ENCODE measurements at places on chromosomes 3 and 15.

DNA sequence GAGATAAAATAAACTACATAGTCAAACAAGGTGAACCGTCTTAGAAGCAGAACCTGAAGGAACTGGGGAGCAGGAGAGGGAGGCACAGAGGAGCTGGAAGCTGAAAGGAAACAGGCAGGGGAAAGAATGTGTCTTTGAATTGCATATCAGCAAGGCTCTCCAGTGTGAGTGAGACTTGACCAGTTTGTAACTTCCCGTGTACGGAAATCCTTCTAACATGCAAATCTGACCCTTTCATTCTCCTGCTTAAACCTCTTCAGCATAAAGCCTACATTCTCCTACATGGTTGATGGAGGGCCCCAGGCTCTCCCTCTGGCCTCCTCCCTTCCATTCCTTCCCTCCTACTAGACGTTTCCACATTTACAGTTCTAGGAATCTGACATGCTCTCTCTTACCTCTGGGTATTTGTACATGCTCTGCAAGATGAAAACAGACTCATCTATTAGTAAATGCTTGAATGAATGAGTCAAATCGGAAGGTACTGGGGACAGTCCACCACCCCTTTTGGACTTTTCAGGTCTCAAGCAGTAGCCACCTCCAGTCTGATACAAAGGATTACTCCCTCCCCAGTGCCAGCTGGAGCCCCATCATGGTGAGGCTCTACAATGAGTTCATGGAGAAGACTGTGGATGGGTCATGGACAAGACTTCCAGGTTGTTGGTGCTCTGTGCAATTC, 6.1 kb upstream of the SLC25A38 start:
- no peak for DNase-seq

- no peak for DNase-seq
Observed at GRCh38 chr3:111194048-111194447, 122.4 kb downstream of the NECTIN3 start.

GRCh38 chr3:38604246-38604645, 45.2 kb downstream of the SCN5A start:
- DNase-seq = no peak

GRCh38 chr3:13580256-13581023, 31.5 kb downstream of the FBLN2 start:
- DNase-seq = no peak

- DNase-seq = no peak
Observed at GRCh38 chr3:66361356-66361755, 139.5 kb downstream of the LRIG1 start.

DNA sequence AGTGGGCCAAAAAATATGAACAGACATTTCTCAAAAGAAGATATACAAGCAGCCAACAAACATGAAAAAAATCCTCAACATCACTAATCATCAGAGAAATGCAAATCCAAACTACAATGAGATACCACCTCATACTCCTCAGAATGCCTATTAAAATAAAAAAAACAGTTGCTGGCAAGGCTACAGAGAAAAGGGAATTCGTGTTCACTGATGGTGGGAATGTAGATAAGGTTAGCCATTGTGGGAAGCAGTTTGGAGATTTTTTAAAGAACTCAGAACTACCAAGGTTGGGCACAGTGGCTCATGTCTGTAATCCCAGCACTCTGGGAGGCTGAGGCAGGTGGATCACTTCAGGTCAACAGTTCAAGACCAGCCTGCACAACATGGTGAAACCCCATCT, 27.8 kb upstream of the C15orf40 start:
- no peak for DNase-seq

GRCh38 chr3:78831446-78831972, 936.3 kb downstream of the ROBO1 start:
- DNase-seq = no peak

GRCh38 chr3:197513953-197514785, 41.6 kb downstream of the BDH1 start:
- no peak for DNase-seq

- DNase-seq = no peak
Observed at GRCh38 chr3:146598535-146598934, 6.6 kb downstream of the PLSCR5 start.

DNA sequence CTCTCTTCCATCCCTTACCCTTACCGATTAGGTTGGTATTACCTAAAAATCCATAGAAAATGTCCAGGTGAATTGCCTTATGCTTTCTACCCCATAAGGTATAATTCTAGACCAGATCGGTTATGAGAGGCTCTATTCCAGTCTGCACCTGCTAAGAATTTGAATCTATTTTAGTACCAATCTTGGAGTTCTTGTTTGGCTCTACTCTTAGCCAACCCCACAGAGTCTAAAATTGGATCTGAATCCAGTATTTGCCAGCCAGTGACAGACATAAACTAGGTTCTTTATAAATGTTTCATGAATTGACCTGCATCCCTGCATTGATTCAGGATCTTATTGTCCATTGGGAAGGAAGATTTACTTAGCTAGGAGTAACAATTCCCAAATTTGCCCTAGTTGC, 6.5 kb downstream of the KLHL24 start:
- DNase-seq = no peak

- DNase-seq = no peak
Observed at GRCh38 chr3:64552160-64552559, 135.6 kb downstream of the ADAMTS9 start.

- no peak for DNase-seq
Observed at GRCh38 chr3:113438224-113438623, 3.1 kb downstream of the CFAP44 start.

- no peak for DNase-seq
Observed at GRCh38 chr3:171058873-171059603, 32.5 kb upstream of the SLC2A2 start.

GRCh38 chr15:64532521-64533315, 72.3 kb downstream of the ZNF609 start:
- no peak for DNase-seq

GRCh38 chr3:61646851-61647525, 85.6 kb downstream of the PTPRG start:
- no peak for DNase-seq

DNA sequence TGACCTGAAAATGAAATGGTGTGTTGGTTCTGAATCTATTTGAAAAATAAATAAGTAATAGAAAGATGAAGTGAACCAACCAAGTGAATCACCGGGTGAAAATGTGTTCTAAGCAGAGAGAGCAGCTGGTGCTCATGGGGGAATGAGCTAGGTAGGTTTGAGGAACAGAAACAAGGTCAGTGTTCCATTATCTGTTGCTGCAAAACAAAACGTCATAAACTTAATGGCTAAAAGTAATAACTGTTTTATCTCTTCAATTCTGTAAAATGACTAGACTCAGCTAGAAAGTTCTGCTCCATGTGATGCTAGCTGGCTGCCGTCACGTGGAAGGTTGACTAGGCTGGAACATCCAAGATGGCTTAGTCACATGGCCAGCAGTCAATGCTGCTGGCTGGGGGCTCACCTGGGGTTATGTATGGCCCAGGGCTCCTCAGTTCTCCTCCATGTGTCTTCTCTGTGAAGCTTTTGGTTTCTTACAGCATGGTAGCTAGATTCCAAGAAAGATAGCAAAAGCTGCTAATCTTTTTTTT, 13.3 kb upstream of the SH3BP5 start:
- DNase-seq = no peak

- DNase-seq = no peak
Observed at GRCh38 chr3:52109611-52110301, 44.5 kb downstream of the POC1A start.

DNA sequence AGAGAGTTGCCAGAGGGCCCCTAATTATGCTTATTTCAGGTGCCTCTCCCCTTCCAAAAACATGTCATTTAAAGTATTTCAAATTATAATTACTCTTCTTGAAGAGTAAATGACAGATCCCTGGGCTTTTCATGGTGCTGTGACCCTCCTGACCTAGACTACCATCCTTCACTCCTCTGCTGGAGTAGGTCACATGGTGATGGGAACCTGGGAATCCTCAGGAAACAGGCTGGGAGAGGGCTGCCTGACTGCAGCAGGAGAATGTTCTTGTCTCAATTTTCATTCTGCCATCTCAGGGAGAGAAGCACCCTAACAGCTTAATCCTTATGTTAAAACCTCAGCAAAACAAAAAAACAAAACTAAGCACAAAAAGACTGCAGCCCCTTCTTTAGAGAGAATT, 24.6 kb downstream of the PGBD4 start:
- DNase-seq = no peak

GRCh38 chr3:74787011-74787410, 172.6 kb upstream of the CNTN3 start:
- DNase-seq = no peak

GRCh38 chr3:133827136-133827535, 21.5 kb downstream of the SRPRB start:
- DNase-seq = no peak

- no peak for DNase-seq
Observed at GRCh38 chr3:119258915-119259314, 18.2 kb upstream of the B4GALT4 start.

- DNase-seq = no peak
Observed at GRCh38 chr3:177629276-177629675, 432.0 kb upstream of the TBL1XR1 start.

DNA sequence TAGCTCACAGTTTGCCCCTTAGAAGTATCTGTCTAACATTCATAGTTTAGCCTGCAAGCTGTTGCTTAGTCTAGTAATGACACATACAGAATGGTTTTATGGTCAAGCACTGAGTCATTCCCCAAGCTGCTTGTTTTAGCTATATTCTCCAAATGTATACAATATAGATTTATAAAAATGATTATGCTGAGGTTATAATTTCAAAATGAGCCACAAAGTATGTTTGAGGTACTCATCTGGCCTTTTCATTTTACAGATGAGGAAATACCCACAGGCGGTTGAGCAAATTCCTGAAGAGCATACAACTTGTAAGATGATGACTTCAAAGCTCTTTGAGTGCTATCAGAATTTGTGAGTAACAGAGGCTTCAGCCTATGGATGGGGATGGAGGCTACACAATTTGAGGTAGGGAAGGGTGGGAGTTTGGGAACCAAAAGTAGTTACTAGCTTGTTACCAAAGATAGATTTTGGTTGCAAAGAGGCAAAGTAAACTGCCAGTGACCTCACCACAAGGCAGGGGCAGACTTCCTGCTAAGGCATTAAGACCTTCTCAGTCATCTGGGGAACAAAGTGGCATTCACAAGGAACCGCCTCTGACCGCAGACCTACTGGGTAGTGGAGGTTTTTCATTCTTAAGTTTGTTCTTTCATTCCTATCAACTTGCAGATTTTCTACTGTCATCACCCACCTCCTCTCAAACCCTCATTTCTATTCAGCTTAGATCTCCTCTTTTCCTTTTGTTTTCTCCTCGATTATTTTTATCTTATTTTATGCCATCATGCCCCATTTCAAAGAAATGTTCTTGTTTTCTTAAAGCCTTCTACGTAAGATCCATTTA, 257.2 kb upstream of the NECTIN3 start:
- DNase-seq = no peak

DNA sequence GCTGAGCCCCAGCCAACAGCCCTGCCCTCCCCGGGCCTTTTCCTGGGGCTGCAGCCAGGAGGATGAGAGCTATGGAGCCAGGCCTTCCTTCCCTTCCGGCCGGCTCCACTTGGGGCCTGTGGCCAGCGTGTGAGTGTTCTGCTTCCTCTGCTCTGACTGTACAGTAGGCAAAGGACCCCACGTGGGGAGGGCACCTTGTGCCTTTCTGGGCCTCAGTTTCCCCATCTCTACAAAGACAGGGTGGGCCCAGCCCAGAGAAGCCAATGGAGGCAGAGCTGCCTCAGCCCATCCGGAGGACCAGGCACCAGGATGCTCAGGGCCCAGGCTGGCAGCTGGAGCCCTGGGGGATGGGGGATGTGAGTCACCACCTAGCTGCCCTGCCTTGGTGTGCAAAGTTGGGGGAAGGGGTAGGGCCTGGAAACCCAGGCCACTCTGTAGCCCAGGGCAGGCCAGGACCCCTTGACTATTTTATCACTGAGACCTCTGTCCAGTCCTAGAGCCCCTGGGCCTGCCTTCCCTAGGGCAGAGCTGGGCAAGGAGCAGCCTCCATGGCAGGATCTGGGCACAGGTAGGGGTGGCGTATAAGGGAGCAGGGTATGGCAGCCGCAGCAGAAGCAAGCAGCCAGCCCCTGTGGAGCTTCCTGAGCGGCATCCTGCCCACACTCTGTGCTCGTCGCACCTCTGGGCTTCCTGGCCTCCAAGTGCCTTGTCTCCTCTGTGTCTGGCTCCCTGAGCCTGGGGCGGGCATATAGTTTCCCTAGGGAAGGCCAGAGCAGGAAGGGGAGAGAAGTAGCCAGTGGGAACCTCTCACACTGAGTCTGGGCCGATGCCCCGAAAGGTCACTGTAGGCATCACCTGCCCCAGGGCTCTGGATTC, 1.8 kb downstream of the PSTPIP1 start:
- no peak for DNase-seq

DNA sequence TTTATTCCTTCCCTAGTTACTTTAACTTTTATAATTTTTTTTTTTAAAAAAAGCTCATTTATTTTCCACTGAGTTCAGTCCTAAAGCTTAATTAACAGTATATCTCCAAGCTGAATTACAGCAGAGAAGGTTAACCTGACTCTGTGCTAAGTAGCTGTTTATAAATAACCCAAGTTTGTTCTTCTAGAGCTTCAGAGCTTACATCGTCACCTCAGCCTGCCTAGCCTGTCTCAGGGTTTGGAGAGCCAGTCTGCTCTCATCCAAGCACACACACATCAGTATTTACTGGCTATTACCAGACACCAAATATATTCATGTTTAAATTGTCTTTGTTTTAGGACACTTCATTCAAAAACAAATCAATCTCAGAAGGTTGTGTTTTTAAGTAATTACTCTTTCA, 154.9 kb downstream of the CDIN1 start:
- DNase-seq = no peak

DNA sequence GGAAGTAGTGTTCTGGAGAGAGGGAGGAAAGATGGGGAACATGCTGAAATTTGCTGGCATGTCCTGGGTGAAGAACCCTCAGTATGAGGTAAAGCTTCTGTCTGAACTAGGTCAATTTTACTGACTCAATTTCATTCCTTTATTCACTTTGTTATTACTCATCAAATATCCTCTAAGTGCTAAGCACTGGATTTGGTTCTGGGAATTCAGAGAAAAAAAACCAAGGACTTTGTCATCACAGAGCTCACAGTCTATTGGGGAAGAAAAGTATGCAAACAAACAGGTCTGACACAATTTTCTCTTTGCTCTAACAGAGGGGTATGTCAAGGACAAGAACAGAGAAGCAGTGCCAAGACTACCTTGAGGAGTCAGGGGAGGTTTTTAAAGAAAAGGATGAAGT, 68.0 kb downstream of the TFG start:
- no peak for DNase-seq

DNA sequence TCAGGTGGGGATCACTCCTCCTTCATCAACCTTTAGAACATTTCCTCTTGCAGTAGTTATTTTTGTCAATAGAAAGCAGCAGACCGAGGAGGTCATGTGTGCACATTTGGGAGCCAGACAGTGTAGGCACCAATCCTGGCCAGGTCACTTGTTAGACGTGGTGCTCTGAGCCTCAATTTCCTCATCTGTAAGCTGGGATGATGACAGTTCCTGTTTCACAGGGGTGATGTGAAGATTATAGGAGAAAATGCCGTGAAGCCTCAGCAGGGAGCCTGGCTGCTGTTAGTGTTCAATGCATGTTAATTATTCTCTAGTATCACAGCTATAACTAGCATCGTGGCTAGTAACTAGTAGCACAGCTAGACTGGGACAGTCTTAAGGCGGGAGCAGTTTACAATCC, 64.7 kb downstream of the ATP2B2 start:
- no peak for DNase-seq

- DNase-seq = no peak
Observed at GRCh38 chr15:99983171-99983885, 250.1 kb upstream of the LYSMD4 start.

- DNase-seq = no peak
Observed at GRCh38 chr3:52217409-52217805, 8.0 kb downstream of the TLR9 start.

- DNase-seq = no peak
Observed at GRCh38 chr3:66394019-66394752, 106.6 kb downstream of the LRIG1 start.

- no peak for DNase-seq
Observed at GRCh38 chr3:8879347-8879944, 83.8 kb downstream of the RAD18 start.

Data from left lobe of liver (tissue), 2 donors.